ENCODE measurements at places on chromosomes 3 and 15. TPM values are rescaled to one million over a fixed set of nuclear protein-coding genes. Genes with fewer than 3 reads are reported as not detected.

DNA sequence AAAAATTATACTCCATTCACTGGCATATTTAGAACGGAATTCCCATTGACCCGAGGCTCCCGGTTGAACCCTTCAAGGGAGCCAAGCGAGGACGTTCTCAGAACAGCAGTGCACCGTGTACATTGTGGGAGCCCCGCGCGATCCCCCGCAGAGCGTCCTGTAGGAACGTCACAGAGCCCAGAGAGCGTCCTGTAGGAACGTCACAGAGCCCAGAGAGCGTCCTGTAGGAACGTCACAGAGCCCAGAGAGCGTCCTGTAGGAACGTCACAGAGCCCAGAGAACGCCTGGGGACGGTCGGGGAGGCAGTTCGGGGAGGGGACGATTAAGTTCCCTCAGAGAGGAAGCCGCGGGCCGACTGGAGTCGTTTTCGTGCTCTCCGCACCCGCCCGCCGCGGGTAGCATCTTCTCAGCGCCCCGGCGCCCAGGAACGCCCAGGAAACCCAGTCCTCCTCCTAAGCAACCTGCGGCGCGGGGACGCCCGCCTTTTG, 506 bp upstream of the ATP1B3 start:
- DNase-seq: peak; percentile 58

DNA sequence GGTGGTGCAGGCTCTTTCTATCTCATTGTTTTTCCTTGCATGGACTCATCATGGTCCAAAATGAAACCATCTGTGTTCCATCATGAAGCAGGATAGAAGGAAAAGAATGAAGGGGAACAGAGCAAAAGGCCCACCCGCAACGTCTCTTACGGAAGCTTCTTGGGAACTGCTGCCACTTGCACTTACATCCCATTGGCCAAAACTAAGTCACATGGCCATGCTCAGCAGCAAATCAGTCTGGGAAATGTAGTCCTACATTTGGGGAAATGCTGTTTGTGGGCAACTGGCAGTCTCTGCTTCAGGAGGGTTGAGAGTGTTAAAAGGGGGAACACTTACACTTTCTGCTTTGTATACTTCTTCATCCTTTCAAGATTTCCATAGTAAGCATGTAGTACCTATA, 191.6 kb downstream of the SV2B start:
- DNase-seq: no peak

The TRAIP gene
- total RNA-seq: 4.5 TPM

The MYO5C gene
- not detected for total RNA-seq

The ISL2 gene
- total RNA-seq: 2.8 TPM
